Gastrocnemius medialis (tissue), 4 donors: ENCODE measurements at places on chromosomes 1 and 21. TPM values are rescaled to one million over a fixed set of nuclear protein-coding genes. Genes with fewer than 3 reads are reported as not detected.

Gene FNDC10
- 1.3 TPM for total RNA-seq

DNA sequence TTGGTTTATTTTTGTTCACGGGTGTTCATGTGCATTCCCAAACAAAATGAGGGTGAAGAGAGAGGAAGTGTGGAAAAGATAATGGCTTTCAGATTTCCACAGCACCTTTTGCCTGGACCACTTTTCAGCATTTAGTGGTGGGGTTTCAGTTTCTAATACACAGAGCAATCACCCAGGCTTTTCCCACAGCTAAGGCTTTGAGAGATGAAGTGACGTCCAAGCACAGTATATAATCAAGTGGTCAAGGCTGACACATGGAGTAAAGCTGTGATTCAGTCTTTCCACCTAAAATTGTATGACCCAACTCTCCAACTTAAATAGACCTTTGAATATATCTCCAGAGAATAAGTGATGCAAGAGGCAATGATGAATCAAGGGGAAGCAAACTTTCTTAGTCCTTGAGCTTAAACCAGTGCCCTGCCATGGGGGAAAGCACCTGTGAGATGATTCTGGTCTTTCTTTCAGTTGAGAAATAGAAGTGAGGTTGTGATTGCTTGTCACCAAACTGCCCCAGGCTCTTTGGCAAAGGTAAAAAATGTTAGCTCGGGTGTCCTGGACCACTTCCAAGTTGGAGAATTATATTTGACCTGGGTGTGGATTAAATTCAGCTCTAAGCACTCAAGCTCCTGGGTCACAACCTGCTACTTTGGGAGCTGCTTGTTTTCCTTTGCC lies 2.4 kb upstream of the PIK3R3 start:
- H3K4me1 ChIP-seq: peaks cover 39% of the 10 kb centered on the region
- H3K27ac ChIP-seq: peak overlapping the region; percentile 96
- peak; percentile 59 for DNase-seq
- H3K27me3 ChIP-seq: peaks cover 6% of the 10 kb centered on the region

- peak overlapping the region; percentile 57 for H3K4me3 ChIP-seq
- H3K4me1 ChIP-seq: peaks cover 46% of the 10 kb centered on the region
- H3K27ac ChIP-seq: peak overlapping the region; percentile 70
- H3K27me3 ChIP-seq: peaks cover 19% of the 10 kb centered on the region
- DNase-seq: peak; percentile 32
Measured at GRCh38 chr1:201739492-201740085, 89.4 kb upstream of the IPO9 start.

Gene SLAMF7
- not detected for total RNA-seq

GRCh38 chr1:165815725-165816124 lies 11.7 kb upstream of the UCK2 start:
- no peak overlapping the region for H3K4me3 ChIP-seq
- no peaks in the 10 kb centered on the region for H3K27me3 ChIP-seq
- H3K36me3 ChIP-seq: no peaks in the 10 kb centered on the region
- H3K4me1 ChIP-seq: no peaks in the 10 kb centered on the region

DNA sequence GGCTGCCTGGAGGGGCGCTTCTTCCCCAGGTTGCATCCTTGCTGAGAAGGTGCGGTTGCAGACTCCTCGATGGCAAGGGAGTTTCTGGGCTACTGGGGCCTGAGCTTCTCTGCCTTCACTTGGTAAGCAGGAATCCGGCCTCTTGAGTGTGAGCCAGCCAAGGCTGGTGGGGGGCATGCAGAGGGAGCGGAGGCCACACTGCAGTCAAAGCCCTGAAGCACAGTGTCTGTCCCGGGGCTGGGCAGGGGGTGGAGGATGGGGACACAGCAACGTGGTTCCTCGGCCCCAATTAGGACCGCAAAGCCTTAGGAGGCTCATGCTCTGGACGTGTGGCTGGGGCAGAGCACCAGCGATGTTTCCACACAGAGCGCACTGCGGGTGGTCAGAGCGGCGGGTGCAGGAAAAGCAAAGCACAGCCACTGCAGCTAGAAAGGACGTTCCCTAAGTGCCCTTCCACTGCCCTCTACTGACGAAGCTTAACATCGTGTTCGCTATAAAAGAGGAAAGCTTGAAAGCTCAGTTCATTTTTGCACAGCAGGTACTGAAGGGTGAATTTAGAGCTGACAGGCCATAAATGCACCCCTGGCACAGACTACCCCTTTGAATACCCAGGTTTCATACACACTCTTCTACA lies 60.7 kb upstream of the COG2 start:
- no peak overlapping the region for H3K27ac ChIP-seq
- no peaks in the 10 kb centered on the region for H3K4me1 ChIP-seq
- no peaks in the 10 kb centered on the region for H3K36me3 ChIP-seq

Gene AXDND1
- total RNA-seq: not detected

GRCh38 chr21:34110594-34111202 lies 37.3 kb downstream of the MRPS6 start:
- H3K27ac ChIP-seq: no peak overlapping the region
- no peak for DNase-seq
- peaks cover 13% of the 10 kb centered on the region for H3K4me1 ChIP-seq
- H3K27me3 ChIP-seq: no peaks in the 10 kb centered on the region

- no peaks in the 10 kb centered on the region for H3K27me3 ChIP-seq
- H3K27ac ChIP-seq: no peak overlapping the region
- peaks cover 5% of the 10 kb centered on the region for H3K4me1 ChIP-seq
- no peak for DNase-seq
Measured at GRCh38 chr1:117077267-117077666, 17.1 kb downstream of the TTF2 start.

Gene CELA3A
- not detected for total RNA-seq

Gene SAMSN1
- not detected for total RNA-seq

DNA sequence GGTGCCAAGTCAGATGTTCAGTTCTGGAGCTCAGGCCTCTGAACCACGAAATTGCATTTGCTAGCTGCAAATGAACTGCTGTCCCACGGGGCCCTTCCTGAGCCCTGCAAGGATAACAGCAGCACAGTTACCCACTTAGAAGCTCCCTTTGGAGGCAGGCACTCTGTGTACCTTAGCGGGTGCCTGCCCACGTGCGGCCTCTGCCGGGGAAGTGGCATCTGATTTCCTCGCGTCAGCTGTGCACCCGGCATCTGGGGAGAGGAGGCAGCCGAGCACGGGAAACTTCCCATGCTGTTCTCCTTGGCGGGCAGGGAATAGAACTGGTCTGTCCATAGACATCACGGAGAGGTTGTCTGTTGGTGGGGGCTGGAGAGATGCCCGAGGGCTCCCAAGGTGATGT lies 148.0 kb upstream of the C1orf174 start:
- no peaks in the 10 kb centered on the region for H3K36me3 ChIP-seq
- no peak for DNase-seq
- H3K4me1 ChIP-seq: no peaks in the 10 kb centered on the region
- H3K27me3 ChIP-seq: peaks cover 7% of the 10 kb centered on the region
- no peak overlapping the region for H3K27ac ChIP-seq

Gene PTPN22
- 0.29 TPM for total RNA-seq

DNA sequence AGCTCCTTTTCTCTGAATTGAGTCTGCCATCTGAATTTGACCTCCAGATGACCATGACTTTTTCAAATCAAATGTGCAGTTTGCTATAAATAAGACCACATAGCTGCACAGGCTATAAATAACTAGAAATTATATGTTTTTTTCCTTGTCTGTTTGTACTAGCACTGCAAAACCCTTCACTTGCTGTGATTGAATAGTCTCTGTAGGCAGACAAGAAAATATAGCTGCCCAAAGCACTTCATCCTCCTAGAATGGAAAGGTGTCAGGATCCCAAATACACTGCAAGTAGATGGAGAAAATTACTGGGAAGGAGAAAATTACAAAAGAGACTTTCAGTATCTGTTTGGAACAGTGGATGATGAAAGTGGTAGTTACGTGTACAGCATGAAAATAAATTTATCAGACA lies 175.8 kb downstream of the APP start:
- no peaks in the 10 kb centered on the region for H3K36me3 ChIP-seq
- DNase-seq: no peak

Gene CD5L
- total RNA-seq: not detected

DNA sequence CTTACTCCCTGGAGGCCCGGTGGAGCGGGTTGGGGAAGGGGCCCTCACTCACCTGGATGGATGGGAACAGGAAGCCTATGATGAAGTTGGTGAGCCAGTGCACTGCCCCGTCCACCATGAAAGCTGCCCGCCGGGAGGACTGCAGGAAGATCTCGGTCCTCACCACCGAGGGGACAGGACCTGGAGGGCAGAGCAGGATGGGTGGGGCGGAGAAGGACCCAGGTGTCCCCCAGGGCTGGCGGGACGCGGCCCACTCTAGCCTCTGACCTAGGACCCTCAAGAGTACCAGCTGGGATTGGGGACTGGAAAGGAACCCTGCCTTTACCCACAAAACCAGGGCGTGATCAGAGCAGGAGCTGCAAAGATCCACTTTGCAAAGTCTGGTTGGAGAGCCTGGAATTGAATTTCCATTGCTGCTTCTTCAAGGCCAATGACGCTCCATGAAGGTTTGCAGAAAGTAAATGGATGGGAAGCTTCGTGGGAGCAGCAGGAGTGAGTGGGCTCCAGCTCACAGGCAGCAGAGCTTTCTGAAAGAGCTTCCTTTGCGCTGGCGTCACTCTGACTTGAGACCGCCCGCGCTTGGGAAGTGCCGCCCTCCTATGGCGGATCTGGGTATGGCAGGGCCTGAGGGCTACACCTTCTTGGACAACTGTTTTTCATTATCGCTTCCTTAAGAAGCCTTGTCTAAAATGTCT lies 21.4 kb downstream of the SLC2A7 start:
- H3K4me3 ChIP-seq: no peak overlapping the region
- no peaks in the 10 kb centered on the region for H3K36me3 ChIP-seq

DNA sequence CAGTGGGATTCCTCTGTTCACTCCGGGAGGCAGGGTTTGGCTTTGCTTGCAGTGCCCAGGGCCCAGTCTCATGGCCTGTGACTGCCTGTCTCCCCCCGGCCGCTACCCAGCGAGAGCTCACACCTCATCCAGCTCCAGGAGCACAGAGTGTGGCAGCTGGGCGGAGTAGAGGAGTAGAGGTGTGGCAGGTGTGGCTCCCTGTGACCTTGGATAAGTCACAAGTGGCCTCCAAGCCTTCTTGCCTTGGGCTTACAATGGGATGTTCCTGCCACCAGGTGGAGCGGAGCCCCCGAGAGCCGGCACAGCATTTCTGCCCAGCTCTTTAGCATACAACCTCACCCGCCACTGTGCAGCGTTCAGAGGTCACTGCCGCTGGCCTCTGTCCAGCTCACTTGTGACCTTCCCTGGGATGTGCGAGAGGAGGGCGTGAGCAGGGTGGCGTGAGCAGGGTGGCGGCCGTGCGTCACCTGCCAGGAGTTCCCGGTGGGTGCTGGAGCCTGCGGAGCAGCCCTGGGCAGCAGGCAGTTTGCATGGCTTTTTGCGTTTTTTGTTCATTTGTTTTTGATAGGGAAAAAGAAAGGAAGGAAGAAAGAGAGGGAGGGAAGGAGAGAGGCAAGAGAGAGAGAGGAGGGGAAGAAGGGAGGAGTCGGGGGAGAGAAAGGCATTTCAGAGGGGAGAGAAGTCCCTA lies 42.4 kb downstream of the CRYAA start:
- H3K4me1 ChIP-seq: no peaks in the 10 kb centered on the region
- H3K27ac ChIP-seq: no peak overlapping the region
- H3K27me3 ChIP-seq: no peaks in the 10 kb centered on the region
- peak; percentile 17 for DNase-seq
- H3K4me3 ChIP-seq: no peak overlapping the region

DNA sequence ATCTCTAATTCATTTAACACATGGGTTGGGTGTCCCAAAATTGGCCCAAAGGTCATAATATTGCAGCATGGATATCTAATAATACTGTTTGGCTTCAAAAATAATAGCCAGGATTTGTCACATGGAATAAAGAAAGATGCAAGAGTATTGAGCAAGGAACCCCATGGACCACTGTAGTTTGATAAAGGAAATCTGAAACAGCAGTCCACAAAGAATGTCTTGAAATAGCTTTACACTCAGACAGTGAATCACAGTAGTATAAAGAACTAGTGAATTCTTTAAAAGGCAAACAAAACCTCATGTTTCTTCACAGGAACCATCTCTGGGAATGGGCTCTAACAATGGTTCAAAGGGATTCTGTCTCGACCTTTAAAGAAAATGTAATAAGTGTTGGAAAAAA lies 576.1 kb upstream of the ZRANB2 start:
- H3K27me3 ChIP-seq: no peaks in the 10 kb centered on the region
- no peaks in the 10 kb centered on the region for H3K36me3 ChIP-seq
- H3K4me3 ChIP-seq: no peak overlapping the region
- H3K4me1 ChIP-seq: no peaks in the 10 kb centered on the region
- no peak for DNase-seq

Gene ELAPOR1
- not detected for total RNA-seq

DNA sequence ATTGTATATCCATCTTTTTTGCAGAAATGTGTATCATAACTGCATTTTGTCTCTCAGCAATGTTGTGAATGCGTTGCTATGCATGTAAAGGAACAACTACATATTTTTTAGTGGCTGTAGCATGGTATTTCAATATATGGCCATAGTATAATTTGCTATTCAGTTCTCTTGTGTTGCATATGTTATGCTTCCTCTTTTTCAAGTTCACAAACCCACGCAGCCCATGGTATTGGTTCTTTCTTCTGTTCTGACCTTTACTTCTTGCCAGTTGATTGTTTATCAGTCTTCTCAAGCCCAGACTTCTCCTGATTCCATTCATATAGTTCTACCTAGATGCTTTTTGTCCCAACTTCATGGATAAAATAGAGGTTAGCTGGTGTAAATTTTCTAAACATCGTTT lies 6.1 kb downstream of the SLC22A15 start:
- H3K4me3 ChIP-seq: no peak overlapping the region
- H3K36me3 ChIP-seq: no peaks in the 10 kb centered on the region
- peaks cover 3% of the 10 kb centered on the region for H3K27me3 ChIP-seq
- no peak overlapping the region for H3K27ac ChIP-seq

GRCh38 chr1:174931214-174931613 lies 68.5 kb upstream of the CACYBP start:
- no peak overlapping the region for H3K4me3 ChIP-seq
- H3K27ac ChIP-seq: no peak overlapping the region
- H3K27me3 ChIP-seq: no peaks in the 10 kb centered on the region
- DNase-seq: no peak

Gene PUM1
- total RNA-seq: 56.7 TPM

DNA sequence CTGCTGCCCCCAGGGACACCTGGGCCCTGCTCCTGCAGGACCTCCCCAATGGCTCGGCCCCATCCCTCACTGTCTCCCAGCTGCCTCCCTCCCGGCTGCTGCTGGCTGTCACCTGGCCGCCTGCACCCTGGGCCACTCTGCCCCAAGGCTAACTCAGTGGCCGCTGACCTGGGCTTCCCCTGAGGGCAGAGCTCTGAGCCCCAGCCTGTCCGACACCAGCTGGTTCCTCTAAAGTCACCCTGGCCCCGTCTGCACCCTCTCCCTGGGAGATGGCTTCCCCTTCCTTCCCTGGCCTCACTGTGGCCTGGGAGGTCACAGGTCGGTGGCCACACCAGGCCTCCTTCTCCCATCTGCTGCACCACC lies 15.0 kb downstream of the ITGB2 start:
- H3K4me3 ChIP-seq: no peak overlapping the region
- no peaks in the 10 kb centered on the region for H3K36me3 ChIP-seq
- no peak for DNase-seq
- H3K27me3 ChIP-seq: no peaks in the 10 kb centered on the region

Gene RGS5
- 71.2 TPM for total RNA-seq

GRCh38 chr1:119740896-119741780 lies 27.6 kb downstream of the HMGCS2 start:
- no peak for DNase-seq
- H3K27me3 ChIP-seq: no peaks in the 10 kb centered on the region
- no peak overlapping the region for H3K27ac ChIP-seq

Gene FTCD
- total RNA-seq: not detected

- H3K4me1 ChIP-seq: no peaks in the 10 kb centered on the region
- no peak overlapping the region for H3K27ac ChIP-seq
- no peak overlapping the region for H3K4me3 ChIP-seq
- no peaks in the 10 kb centered on the region for H3K36me3 ChIP-seq
- DNase-seq: no peak
- no peaks in the 10 kb centered on the region for H3K27me3 ChIP-seq
Measured at GRCh38 chr1:222283147-222283768, 264.6 kb downstream of the HHIPL2 start.

Gene L1TD1
- not detected for total RNA-seq
